ENCODE measurements at places on chromosomes 16 and 17. TPM values are rescaled to one million over a fixed set of nuclear protein-coding genes. Genes with fewer than 3 reads are reported as not detected.

- DNase-seq: peak; percentile 42
Observed at GRCh38 chr16:12178251-12178990, 201.9 kb downstream of the SNX29 start.

DNA sequence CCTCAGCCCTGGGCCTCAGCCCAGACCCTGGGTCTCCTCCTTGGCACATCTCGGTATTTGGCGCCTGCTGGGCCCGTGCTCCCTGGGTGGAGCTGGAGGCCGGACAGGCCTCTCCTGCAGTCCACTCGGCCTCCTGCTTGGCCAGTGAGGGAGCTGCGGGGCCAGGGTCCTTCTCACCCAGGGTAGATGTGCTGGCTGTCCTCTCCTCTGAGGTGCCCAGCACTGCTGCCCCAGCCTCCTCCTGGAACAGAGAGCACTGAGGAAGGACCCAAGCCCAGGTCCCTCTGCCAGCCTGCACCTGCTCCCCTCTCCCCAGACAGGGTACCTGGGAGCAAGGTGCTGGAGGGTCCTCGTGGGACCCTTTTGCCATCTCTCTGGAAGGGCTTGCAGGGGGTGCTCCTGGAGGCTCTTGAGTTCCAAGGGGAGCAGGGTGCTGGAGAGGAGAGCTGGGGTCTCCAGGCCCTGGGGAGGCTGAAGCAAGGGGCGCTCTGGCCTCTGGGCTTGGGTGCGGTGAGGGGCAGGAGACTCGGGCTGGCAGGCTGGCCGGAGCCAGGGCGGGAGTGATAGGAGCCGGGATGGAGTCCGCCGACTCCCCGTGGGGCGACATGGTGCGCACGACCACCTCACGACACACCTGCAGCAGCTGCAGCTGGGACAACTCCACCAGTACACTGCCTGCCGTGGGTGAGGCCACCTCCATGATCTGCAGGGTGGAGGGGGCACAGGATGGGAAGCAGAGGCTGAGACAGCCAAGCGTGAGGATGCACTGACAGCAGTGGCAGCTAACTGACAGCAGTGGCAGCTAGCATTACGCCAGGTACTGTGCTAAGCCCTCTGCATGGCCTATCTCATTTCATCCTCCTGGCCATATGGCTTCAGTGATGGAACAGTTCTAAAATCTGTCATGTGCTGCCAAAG lies 17.8 kb downstream of the TSPOAP1 start:
- no peak for DNase-seq

DNA sequence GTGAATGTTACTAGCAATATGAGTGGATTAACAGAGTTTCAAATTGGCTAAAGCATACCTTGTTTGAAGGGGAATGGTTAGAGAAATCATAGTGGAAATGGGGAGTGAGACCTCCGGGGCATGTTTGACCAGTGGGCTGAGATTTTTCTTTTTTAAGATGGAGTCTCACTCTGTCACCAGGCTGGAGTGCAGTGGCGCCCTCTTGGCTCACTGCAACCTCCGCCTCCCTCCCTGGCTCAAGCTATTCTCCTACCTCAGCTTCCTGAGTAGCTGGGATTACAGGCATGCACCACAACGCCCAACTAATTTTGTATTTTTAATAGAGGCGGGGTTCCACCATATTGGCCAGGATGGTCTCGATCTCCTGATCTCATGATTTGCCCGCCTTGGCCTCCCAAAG lies 9.6 kb downstream of the CDRT15 start:
- DNase-seq: no peak

GRCh38 chr16:72425571-72426341 lies 253.8 kb upstream of the PMFBP1 start:
- no peak for DNase-seq

DNA sequence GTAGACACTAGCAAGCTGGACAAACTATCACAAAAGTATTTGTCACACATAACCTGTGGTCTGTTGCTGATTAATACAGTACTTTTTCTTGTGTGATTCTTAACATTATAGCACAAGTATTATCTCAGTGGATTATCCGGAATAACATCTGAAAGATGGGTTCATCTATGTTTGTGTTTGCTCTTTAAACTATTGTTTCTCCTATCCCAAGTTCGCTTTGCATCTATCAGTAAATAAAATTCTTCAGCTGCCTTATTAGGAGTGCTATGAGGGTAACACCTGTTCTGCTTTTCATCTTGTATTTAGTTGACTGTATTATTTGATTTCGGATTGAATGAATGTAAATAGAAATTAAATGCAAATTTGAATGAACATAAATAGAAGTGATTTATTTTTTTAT lies 14.5 kb downstream of the RNFT1 start:
- DNase-seq: no peak

- no peak for DNase-seq
Observed at GRCh38 chr17:79023886-79024771, at the start of gene C1QTNF1. TSS of gene C1QTNF1 (plus strand) at chr17:79024169. CDS start at chr17:79043969, 19,800 bp downstream.

- no peak for DNase-seq
Observed at GRCh38 chr16:23858542-23858941, 22.8 kb downstream of the PRKCB start.

- DNase-seq: no peak
Observed at GRCh38 chr17:79949656-79950209, 85.9 kb downstream of the TBC1D16 start.

EVI2B gene
- polyA plus RNA-seq: 2.4 TPM

TP53TG3C gene
- polyA plus RNA-seq: not detected
